Stimulated activated CD4-positive, alpha-beta T cell treated with anti-CD3 and anti-CD28 coated beads, TNF-alpha, amount 100 ng/mL, for 24 hours (primary cell): ENCODE measurements at places on chromosomes 1 and 21.

DNA sequence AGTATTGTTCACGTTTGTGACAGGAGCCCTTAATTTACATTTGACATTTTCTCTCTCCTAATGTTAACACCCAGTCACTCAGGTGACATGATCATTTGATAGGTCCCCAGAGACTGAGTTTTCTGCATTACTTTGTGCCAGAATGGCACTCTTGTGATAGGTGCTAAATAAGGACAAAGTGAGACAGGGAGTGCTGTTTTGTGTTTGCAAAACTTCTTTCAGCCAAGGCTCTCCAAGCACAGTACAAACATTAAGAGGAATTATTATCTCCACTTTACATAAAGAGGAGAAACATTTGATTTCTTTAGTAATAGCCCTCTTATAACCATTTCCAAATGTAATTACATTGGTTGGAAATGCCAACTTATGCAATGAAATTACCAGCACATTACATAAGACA, 355.2 kb downstream of the NTNG1 start:
- DNase-seq: no peak

DNA sequence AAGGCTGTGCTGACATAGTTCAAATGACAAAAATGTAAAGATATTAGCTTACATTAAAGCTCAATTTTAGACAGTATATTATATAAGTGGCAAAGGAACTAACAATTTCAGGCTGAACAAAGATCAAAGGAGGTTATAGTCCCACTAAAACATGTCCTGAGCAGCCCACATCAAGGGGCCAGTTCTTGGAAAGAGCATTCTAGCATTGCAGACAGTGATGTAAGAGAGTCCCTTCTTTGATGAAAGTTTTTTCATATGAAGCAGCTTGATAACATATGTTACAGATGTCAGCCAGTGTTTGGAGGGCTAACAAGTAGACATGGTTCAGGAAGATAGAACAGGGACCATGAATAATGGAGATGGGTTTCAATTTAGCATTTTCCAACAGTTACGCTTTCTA, 301.7 kb downstream of the NTNG1 start:
- no peak for DNase-seq

DNA sequence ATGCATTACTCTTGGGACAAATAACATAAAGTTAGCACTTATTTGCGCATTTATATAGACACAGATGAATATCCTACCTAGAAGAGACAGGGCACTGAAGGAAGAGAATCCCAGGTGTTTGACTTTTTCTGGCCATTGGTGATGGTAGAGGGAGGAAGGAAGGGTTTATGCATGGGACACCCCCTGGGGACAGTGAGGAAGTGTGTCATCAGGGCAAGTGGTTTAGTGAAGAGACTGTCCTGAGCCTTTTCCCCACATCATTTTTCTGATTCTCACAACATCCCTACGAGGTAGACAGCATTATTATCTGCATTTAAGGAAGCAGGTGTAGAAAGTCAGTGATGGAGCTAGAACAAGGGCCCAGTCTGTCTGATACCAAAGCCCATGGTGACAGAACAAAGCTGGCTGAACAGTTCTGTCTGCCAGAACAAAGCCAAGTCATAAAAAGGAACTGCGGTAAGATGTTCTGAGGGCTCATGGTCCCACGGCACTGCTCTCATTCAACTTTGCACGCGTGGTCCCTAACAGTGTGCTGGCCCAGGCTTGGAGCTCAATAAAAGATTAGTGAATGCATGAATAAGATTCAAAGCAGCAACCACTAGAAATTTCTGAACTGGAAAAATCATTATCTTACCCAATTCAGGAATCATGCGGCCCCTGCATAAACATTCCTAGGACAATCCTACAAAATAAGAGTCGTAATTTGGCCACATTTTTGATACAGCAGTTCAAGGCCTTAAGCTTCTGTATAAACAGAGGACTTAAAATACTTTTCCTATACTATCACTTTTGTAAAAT, 12.2 kb upstream of the CDC42BPA start:
- DNase-seq: no peak

GRCh38 chr1:230749635-230750034, 2.4 kb downstream of the CAPN9 start:
- DNase-seq: no peak

DNA sequence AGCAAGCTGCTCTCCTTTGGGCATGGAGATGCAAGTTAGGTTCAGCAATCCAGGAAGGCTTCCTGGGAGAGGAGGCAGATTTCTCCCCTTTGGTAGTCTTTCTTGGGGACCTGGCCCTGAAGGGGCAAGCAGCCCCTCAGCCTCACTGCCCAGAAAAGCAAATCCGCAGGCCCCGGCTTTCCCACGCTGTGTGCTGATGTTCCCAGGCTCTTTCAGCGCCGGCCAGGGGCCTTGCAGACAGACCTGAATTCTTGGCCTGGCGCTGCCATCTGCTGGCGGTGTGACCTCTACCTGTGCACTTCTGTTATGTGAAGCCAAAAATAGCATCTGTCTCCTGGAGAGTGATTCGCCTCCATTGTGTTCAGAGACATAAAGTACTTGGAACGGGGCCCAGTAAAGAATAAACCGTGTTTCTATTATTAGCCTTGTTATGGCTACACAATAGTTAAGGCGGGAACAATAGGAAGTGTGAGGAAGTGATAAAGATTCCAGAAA, 64.8 kb downstream of the ALPL start:
- DNase-seq: peak; percentile 45

GRCh38 chr1:19800076-19800804, 524 bp upstream of the TMCO4 start:
- DNase-seq: peak; percentile 4

DNA sequence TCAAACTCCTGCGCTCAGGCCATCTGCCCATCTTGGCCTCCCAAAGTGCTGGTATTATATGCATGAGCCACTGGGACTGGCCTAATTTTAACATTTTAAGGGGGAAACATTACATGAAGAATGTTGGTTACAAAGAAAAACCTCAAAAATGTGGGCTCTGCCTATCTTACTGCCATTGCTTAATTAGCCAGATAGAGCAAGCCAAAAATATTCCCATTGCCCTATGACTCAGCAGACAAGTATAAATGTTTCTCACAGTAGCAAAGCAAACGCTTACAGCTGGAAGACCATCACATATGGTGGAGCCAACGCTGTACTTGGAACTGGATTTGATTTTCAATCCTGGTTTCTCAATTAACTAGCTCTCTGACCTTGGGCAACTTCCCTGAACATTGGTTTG, 502.0 kb downstream of the SMYD3 start:
- no peak for DNase-seq

- DNase-seq: no peak
Measured at GRCh38 chr21:37341254-37341960, 25.2 kb upstream of the DYRK1A start.

- no peak for DNase-seq
Measured at GRCh38 chr1:204115116-204115515, 36.7 kb downstream of the ETNK2 start.

DNA sequence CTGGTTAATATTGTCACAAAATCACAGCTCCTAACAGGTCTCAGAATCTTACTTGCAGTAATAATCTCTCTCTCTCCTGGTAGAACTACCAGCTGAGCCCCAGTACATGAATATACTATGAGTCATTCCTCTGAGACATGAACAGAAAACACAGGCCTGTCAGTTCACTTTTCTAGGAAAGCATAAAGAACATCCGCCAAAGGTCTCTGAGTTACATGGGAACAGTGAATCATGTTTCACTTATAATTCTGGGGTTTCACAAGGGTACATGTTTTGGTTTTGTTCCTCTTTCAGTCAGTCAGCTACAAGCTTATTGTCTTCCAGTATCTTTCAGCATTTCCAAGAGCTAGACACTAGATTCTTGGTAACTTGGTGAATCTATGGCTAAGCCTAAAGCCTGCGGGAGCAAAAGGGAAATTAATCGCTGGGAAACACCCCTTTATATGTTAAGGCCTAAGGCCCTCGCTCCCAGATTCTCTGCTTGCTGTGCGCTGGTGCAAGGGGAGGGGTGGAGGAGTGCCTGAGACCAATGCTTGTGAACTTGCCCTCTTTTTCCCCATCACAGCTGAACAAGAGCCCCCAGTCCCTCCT, 31.7 kb downstream of the IFNGR2 start:
- peak; percentile 16 for DNase-seq

DNA sequence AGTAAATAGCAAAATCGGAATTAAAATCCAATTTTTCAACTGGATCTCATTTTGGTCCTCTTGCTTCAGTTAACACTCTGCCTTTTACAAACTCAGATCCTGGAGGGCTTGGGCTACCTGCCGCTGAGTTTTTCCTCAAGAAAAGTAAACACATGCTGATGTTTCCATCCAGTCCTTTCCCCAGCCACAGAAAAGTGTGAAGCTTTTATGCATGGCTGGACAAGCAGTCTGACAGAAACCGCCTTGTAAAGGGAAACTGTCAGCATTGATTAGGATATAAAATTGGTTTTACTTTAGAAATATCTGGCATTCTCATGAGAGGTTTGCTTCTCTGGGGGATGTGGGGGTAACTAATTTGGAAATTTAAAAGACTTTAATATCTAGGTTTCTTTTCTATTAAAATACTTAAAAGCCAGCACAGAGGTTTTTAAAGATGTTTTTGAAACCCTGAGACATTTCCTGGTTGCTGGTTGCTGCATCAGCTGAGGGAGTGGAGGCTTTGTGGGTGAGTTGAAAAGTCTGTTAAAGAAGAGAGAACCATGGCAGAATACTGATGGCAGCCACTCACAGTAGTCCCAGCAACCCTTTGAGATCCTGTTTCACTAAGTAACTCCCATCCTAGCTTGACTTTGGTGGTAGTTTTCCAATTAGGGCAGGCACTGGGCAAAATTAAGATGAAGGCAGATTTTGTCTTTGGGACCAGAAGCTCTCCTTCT, 238.3 kb downstream of the PAPPA2 start:
- DNase-seq: no peak

- no peak for DNase-seq
Measured at GRCh38 chr1:200890027-200890426, 4.7 kb upstream of the INAVA start.

DNA sequence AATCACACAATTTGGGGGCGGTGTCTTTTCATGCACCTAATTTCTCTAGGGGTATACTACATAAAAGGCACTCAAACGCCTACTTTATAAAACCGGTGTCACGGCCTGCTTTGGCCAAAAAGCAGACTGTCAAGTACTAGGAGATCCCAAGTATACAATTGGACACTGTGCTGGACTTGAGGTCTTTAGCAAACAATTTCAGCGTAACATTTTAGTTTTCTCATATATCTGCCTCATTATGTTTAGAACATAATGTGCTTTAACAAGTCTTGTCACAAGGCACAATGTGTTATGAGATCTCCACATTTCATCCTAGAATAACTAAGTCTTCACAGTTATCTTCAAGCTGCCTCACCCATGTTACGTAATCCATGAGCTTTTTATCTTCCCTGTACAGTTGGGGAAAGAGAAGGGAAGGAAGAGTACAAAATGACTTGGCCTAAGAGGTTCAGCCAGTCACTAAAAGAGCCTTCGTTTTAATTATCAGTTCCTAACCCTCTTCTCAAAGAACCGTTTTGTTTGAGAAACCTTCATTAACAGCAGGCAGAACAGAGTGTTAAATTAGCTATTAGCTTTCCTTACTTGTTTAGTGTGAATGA, 1.7 kb downstream of the SSX2IP start:
- DNase-seq: no peak

- DNase-seq: no peak
Measured at GRCh38 chr1:96464522-96464921, 257.1 kb upstream of the PTBP2 start.

DNA sequence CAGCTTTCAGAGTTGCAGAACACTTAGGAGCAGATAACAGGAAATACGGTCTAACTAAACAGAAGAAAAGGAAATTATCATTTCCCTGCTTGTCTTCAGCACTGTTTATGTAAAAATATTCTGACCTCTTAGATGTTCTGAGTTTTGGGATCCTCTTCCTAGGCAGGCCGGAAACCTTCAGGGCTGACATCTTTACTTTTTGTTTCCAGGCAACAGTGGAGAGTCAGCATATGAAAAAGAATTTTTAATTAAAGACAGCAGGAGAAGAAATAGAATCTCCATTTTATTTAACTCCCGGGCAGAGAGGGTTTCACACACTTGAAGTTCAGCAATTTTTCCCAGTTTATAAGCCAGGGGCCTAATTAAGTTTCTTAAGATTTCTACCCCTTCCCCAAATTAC, 5.1 kb upstream of the RIPPLY3 start:
- DNase-seq: no peak

GRCh38 chr1:175734642-175735041, 8.8 kb downstream of the TNR start:
- no peak for DNase-seq

DNA sequence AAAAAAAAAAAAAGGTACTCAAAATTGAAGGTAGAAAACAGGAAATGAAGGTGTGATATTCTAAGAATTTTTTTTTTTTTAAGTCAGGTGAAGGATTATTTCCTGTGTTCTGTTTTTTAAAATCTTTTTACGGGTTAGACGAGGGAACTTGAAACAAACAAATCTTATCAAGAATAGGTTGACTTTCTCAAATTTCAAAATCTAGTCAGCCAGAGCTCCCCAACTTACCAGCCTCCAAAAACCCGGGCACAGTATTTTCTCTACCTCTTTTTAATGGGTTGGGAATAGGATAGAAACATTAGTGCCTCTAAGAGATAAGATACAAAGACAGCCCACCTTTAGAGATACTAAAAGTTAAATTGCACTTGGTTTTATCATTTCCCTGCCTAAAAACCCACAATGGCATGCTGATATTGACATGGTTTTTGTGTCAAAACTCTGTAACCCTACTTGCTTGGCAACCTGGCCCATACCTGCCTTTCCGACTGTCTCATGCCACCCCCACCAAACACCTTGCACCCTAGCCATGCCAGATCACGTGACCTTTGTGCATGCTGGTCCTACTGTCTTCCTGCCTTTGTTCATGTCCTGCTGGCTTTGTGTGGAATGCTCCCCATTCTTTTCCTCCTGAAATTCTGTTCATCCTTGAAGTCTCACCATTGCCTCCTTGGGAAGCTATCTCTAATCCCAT, 4.2 kb downstream of the RCAN3 start:
- DNase-seq: no peak

- no peak for DNase-seq
Measured at GRCh38 chr1:48048064-48048463, 50.9 kb upstream of the TRABD2B start.

DNA sequence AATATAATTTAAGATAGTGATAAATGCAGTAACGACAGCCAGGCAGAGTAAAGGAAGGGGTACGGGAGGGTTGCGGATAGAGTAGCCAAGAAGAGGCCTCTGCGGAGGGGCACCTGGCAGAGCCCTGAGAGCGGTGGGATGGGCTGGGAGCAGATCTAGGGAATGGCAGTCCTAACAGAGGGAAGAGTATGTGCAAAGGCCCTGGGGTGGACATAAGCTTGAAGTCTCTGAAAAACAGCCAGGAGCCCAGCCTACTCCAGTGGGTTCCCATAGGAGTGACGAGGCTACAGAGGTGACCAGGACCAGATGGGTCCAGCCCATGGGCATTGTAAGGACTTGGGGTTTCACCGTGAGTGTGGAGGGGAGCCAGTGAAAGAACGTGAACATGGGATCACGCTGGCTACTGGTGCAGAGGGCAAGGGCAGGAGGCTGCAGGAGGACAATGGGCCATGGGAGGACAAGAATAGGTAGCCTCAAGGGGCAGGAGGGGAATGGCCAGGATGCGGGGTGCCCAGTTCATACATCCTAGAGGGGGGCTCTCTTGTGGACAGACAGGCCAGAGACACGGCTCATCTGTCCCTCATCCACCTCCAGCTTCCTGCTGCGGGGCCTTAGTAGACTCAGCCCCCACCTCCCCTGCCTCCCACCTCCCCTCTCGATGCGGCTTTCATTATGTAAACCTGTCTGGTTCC, 185.7 kb upstream of the VAMP3 start:
- no peak for DNase-seq
